ENCODE measurements at places on chromosomes 6 and 20. TPM values are rescaled to one million over a fixed set of nuclear protein-coding genes. Genes with fewer than 3 reads are reported as not detected.

Gene TBC1D7
- total RNA-seq: 20.9 TPM

Gene EPB41L1
- total RNA-seq: 63.1 TPM

Gene FAXC
- total RNA-seq: 3.0 TPM

Gene ESR1
- 0.18 TPM for total RNA-seq

Gene MTFR2
- 3.1 TPM for total RNA-seq

Gene C6orf163
- 3.7 TPM for total RNA-seq

Gene DLK2
- 0.28 TPM for total RNA-seq

Gene WDR46
- 27.7 TPM for total RNA-seq

Gene FKBP5
- total RNA-seq: 252 TPM

GRCh38 chr6:54284161-54284860 is 23.9 kb upstream of the TINAG start:
- no peak for DNase-seq

DNA sequence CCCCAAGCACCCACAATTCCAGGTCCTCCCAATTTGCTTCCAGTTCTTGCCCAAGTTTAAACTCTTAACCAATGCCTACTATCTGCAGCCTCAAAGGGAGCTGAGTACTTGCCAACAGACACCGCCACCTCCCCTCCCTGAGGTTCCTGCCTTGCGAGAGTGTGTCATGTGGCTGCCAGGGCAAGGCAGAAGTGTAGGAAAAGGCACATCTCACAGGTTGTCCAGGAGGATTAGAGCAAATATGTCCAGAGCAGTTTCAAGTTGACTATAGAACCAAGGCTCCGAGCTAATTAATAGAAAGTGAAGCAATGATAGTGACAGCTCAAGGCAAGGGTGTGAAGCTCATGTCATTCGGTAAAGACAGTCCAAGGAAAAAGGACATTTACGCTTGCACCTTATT is 127.8 kb downstream of the ATXN1 start:
- DNase-seq: no peak

DNA sequence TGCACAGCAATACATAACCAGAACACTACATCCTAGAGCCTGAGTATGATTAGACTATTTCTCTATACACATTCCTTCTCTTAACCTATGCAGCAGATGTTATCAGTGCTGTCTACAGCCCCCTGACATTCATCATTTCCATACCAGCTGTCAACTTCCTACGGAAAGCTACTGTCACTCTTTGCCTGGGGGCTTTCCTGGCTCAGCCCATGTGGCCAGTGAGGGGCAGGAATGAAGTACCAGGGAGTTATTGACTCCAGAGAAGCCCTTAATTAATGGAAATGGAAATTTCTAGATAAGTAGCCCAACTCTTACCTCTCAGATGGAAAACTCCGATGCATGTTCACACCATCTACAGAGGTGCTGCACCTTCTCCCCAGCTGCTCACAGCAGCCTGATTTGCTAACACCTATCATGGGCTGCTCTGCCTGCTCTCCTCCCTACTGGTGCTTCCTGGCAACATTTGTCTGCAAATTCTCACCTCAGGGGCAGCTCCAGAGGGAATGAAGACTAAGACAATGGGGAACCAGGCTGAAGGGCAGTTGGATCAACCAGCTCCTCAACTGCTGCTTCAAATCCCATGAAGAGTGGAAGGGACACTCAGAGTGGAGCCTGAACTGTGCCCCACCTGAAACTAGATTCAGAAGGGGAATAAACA is 59.6 kb downstream of the LINC00237 start:
- no peak for DNase-seq

- DNase-seq: peak; percentile 67
Observed at GRCh38 chr6:167047554-167047953, 48.4 kb downstream of the CEP43 start.

GRCh38 chr6:75691012-75691411 is 58.0 kb upstream of the MYO6 start:
- no peak for DNase-seq

GRCh38 chr6:131160254-131160758 is 25.0 kb downstream of the AKAP7 start:
- no peak for DNase-seq

DNA sequence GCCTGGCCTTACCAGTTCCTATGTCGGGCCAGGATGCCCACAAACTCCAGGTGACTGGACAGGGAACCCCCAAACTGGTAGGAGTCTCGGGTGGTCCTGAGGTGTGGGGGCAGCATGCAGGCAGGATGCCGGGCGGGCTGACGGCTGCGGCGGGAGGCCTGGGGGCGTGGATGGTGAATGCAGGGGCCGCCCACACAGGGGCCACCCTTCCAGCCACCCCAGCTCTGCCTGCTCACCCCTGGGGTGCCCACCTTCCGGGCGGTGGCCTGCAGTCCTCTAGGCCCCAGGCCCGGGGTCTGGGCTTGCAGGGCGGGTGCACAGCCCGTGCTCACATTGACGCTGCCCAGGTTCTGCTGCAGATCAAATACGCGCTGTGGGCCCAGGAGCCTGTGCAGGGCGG is 8.4 kb downstream of the ADRM1 start:
- no peak for DNase-seq

DNA sequence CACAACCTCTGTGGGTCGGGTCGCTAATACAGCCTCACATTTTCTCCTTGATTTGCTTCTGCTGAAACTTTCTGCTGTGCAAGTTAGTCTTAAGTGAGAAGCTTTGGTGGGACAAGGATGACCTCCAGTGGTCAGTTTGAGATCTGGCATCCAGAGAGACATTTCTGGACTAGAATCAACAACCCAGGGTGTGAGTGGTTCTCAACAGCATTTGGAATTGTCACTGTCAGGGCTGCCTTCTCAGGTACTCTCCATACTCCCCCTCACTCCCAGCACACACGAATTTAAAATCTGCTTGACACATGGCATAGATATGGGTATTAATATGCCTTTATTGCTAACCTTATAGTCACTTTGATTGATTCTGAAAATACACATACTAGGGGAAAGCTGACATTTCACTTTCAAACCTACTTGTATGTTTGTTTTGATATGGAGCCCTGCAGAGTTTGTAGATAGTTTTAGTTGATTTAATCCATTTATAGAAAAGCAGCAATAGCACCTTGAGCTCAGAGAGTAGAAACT is 13.2 kb downstream of the OTOR start:
- DNase-seq: peak; percentile 32

DNA sequence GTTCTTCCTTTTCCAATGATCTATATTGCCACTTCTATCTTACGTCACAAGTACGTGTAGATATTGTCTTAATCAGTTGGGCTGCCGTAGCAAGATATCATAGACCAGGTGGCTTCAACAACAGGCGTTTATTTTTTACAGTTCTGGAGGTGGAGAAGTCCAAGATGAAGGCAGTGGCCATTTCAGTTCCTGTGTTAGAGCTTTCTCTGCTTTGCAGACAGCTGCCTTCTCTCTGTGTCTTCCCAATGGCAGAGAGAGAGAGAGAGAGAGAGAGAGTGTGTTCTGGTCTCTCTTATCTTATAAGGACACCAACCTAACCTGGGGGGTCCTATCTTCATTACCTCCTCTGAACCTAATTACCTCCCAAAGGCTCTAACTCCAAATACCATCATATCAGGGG is 8.3 kb downstream of the HSF2 start:
- no peak for DNase-seq

GRCh38 chr6:137351890-137352289 is 132.7 kb upstream of the IFNGR1 start:
- DNase-seq: no peak

DNA sequence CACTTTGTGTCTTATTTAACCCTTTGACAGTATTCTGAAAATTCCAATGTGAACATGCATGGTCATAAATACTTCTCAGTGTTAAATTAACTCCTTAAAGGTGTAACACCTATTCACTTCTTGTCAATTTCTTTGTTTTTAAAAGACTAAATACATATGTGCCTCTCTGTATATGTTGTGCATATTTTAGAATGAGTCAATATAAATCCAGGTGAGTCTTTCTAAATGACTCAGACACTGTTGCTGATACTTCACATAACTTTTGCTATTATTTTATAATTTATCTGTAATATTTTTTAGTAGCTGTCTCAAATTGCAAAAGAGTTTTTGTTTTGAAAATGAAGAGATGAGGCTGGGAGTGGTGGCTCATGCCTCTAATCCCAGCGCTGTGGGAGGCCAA is 36.0 kb downstream of the TIAM2 start:
- no peak for DNase-seq

DNA sequence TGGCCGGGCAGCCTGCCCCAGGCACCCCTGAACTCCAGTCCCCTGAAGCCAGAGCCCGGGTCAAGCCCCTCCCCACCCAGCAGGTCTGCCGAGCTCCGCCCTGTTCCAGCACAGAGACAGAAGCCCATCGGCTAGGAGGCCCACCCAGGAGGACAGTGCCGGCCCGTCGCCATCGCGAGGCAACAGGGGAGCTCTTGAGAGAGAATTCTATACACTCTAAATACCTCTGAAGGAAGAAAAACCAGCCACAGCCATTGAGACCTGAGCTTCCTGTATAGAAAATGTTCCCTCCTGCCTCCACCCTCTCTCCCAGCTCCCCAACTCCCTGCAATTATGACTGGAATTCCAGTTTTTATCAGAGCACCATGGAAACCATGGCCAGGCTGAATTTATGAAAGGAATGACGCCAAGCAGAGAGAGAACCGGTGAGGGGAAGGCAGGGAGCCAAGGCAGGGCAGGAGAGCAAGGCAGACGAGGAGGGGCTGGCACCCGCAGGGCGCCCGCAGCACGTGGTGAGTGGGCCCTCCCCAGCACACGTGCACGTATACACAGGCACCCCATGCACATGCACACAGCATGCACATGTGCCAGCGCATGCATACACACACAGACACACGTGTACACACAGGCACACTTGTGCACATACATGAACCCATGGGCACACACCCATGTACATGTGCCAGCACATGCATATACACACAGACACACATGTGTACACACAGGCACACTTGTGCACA is 27.6 kb upstream of the MRGBP start:
- DNase-seq: no peak

GRCh38 chr6:42967228-42967627 is 6.7 kb downstream of the GNMT start:
- DNase-seq: no peak

- no peak for DNase-seq
Observed at GRCh38 chr6:45558858-45559257, 181.1 kb upstream of the SUPT3H start.

- no peak for DNase-seq
Observed at GRCh38 chr6:135162678-135163439, 18.2 kb upstream of the MYB start.

- peak; percentile 34 for DNase-seq
Observed at GRCh38 chr6:105485456-105485855, 82.6 kb upstream of the PREP start.

DNA sequence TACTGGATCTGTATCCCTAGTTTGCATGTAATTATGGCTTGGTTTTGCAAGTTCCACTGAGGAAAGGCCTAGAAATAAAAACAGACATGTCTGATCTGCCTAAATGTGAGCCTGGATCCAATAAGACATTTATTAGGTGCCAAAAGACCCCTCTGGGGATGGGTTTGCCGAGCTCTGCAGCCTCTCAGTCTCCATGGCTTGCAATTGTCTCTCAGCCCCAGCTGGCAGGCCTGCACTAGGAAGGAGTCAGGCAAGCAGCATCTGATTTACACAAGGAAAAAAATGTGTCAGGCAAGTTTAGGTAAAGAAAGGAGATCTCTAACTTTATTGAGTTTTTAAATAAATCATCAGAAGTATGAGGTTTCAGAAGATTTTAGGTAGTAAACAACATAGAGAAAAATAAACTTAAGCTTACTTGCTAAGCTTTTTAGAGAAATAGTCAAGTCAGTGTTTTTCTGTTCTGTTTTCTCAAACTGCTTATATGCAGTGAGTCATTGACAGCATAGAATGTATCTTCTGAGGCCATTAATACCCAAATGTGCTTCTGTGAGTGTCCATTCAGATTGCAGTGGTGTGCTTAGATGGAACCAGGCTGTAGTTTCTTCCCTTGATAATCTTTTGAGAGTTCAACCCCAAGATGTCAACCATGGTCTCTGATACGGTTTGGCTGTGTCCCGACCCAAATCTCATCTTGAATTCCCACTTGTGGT is 121.0 kb downstream of the FHL5 start:
- no peak for DNase-seq

DNA sequence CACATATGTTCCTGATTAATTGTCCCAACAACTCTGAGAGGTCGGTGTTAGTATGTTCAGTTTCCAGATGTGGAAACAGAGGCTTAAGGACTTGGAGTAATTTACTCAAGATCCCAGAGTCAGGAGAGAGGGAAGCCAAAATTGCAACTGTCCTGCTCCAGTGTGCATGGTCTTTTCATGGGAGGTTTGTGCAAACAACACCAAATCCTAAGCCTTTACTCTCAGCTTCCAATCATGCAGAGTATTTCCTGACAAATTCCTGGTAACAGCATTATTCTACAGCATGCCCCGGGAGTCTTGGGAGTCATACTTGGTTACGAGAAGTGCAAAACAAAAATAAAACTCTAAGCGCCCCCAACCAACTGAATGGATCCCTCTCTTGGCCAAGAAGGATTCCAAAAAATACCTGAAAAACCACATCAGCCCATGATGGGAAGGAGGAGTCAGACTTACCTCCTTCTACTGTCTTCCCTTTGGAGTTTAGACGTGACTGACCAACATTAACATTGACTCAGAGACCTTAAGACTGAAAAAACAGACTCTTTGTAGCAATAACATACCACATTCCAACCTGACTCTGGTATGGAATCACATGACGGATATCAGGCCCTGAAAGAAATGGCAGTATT is 30.8 kb upstream of the PPP1R3G start:
- DNase-seq: no peak

DNA sequence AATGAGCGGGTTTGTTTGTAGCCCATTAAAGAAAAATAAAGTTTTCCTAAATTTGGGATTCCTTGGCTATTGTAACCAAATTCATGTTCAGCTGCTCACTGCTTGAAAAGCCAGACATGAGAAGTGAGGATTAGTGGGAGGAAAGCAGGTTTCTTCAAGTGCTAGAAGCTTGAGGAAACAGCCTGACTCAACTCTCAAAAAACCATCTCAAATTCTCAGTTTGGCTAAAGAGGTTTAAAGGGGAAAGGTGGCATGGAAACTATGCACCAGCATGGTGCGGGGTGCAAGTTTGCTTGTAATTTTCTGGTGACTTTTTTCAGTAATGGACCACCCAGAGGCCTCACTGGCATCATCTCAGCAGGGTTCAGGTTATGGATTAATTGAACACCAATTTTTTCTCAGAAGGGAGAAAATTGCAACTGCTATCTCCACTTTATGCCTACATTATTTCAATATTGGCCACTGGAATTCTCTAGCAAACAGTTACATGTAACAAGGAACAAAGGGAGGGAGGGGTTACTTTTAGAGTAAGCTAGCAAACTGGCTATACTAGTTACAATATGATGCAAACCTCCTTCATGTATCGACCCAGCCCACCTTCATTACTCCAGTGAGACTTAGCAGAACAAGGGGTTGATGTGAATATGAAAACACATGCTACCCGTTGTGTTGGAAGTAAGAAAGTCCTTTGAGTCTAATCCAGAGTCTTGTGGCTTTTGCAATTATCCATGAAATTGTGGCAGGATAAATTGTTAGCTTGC is 85.0 kb upstream of the IFNGR1 start:
- no peak for DNase-seq

- no peak for DNase-seq
Observed at GRCh38 chr6:39362487-39362865, 40.0 kb upstream of the KCNK16 start.

GRCh38 chr6:18823782-18824386 is 436.7 kb downstream of the RNF144B start:
- peak; percentile 11 for DNase-seq

- no peak for DNase-seq
Observed at GRCh38 chr6:121619987-121620740, 184.7 kb downstream of the GJA1 start.

- no peak for DNase-seq
Observed at GRCh38 chr6:16741112-16742016, 19.9 kb downstream of the ATXN1 start.

All from left colon (tissue), 2 donors.